ENCODE measurements at places on chromosomes 2 and 18.

DNA sequence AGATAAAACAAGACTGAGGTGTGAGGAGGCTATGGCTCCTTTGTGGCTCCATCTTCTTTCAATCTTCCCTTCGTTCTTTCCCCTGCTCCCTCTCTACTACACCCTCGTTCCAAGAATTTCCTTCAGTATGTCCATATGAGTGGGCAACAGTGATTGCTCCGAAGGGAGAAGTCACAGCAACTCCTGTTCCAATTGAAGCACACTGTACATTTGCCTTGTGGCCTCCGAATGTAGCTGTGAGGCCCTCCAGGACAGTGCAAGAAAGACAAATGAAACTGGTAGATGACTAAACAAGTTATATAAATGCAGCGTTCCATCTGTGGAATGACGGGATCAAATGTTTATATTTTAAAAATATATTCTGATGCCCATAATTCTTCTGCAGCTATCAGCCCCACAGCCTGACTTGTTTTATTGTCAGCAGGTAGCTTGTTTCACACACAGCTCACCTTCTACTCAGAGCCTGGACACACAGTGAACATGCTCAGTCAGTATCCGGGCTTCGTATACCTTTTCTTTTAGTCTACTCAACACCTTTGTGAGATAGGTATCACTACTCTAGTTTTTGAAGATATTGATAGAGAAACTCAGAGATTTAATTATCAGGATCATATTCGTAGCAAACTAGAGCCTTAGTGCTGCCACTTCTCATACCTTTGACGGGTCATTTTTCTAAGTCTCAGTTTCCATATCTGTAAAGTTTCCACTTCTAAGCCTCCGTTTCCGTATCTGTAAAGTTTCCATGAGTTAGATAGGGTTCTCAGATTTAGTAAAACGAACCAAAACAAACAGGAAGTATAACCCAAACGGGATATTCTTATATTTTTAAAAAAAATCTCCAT, 216.7 kb upstream of the STON1 start:
- no peak for DNase-seq

GRCh38 chr2:8239531-8240088, 442.2 kb upstream of the ID2 start:
- DNase-seq: no peak

DNA sequence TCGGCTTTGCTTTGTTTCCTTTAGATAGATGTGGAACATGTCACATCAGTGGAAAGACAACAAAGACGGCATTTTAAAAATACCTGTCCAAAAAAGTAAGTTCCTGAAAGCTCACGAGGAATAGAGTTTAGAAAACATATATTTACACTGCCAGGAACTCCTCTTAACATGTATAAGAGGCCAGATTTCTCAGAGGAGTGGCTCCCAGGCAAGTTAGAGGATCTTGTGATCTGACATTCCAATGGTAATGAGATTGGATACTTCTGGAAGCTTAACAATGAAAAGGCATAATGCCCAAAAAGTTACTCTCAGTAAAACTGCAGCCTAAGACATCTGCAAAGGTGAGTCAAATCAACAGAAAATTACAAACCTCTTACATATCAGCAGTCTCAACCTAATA, 77.1 kb downstream of the CYRIA start:
- DNase-seq: no peak

GRCh38 chr2:61434314-61434713, 36.6 kb downstream of the USP34 start:
- DNase-seq: peak; percentile 23

DNA sequence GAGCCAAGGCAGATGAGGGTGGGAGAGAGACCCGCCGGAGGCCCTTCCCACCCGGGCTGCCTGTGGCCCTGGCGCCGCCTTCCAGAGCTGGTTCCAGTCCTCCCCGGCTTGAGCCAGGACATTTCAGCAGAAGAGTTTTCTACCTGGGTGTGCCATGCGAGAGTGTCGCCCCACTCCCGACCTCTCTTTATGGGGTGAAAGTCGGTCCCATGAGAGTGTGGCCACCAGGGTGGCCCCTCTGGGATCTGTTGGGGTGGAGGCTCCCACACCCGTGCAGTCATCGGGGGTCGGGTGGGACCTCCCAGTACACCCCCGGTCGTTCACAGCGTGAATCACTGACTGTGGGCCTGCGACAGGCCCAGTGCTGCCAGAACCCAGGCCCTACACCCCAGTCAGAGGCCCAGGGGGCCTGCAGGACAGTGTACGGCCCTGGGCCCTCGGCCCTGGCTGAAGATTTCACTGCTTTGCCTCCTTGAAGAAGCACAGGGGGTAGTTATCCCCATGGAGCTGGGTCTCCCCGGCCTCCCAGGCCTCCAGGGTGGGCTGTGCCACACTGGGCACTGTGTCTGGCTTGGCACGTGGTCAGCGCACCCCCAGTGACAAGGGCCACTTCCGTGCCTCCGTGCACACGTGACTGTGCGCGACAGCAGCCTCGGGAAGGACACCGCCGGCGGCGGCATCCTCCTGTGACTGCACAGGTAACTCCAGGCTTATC, 5.9 kb downstream of the NFATC1 start:
- no peak for DNase-seq

DNA sequence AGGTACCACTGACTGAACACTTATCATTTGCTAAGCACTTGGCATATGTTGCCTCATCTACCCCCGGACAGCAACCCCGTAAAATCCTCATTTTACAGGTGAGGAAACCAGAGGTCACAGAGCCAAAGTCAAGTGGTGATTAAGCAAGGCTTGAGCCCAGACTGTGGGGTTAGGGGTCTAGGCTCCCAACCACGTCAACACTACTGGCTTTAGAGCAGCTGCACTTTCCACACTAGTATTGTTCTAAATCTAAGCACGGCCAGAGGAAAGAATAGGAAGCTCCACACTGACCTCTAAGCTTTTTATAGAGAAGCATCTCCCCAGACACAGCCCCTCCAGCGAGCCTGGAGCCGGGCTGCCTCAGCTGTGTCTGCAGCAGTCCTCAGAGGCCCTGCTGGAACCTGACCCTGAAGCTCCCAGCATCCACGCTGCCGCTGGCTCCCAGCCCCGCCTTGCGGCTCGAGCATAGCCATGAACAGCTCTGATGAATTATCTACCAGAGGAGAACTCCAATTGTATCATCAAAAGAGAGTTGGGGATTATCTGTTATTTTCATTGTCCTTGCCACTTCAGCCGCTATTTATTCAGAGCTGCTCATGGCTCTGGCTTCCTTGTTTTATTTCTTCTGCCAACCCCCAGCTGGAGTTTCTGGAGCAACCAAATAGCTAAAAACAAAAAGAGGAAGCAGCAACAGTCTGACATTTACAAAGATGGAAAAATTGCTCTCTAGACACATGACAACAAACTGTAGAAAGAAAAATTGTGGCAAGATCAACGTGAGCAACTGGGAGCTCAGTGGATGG, 62.2 kb upstream of the RTN4 start:
- DNase-seq: peak; percentile 84

- no peak for DNase-seq
Observed at GRCh38 chr2:54454548-54455130, 1.5 kb upstream of the SPTBN1 start.

- no peak for DNase-seq
Observed at GRCh38 chr2:234577191-234577590, 80.3 kb upstream of the ARL4C start.

- DNase-seq: peak; percentile 72
Observed at GRCh38 chr2:185979546-185980071, 241.0 kb downstream of the FSIP2 start.

DNA sequence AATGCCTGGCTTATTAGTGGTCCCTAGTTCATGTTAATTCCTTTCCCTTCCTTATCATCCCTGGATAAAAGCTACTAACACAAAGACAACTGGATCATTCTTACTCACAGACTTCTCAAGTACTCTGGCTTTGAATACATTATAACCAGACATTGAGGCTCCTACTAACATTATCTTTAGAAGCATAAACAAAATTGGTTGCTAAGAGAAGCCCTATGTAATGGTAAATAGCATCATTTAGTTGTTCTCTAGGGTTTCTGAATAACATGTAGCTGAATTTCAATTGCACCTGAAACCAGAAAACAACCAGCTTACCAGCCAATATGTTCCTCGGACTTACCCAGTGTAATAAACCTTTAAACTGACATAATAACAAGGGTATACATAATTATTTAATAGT, 114.1 kb upstream of the NCKAP5 start:
- DNase-seq: no peak

DNA sequence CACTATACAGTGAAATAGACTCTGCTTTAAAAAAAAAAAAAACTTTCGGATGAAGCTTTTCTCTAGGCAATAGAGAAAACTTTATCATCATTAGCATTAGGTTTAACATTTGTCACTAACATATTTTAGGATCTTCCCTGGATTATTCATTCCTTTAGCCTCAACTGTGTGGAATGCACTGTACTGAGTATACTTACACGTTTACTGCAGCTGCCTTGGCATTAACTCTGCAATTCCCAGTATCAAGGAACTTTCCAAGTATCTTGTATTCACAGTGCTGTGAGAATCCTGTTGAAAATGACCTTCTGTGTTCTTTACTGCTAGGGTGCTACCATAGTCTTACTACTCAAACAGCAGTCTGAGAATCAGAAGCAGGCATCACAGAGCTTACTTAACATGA, 328.2 kb upstream of the COL3A1 start:
- DNase-seq: peak; percentile 62

GRCh38 chr18:76827205-76828200, 5.1 kb downstream of the ZNF236 start:
- no peak for DNase-seq

DNA sequence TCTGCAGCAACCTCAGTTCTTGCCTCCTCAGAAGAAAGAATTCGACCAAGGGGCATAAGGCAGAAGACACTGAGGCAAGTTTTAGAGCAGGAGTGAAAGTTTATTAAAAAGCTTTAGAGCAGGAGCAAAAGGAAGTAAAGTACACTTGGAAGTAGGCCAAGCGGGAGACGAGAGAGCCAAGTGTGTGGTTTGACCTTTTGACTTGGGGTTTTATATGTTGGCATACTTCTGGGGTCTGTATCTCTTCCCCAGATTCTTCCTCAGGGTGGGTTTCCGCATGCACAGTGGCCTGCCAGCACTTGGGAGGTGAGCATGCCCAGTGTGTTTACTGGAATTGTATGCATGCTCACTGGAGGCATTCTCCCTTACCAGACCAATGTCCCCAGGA, 59.3 kb upstream of the ANKRD44 start:
- no peak for DNase-seq

DNA sequence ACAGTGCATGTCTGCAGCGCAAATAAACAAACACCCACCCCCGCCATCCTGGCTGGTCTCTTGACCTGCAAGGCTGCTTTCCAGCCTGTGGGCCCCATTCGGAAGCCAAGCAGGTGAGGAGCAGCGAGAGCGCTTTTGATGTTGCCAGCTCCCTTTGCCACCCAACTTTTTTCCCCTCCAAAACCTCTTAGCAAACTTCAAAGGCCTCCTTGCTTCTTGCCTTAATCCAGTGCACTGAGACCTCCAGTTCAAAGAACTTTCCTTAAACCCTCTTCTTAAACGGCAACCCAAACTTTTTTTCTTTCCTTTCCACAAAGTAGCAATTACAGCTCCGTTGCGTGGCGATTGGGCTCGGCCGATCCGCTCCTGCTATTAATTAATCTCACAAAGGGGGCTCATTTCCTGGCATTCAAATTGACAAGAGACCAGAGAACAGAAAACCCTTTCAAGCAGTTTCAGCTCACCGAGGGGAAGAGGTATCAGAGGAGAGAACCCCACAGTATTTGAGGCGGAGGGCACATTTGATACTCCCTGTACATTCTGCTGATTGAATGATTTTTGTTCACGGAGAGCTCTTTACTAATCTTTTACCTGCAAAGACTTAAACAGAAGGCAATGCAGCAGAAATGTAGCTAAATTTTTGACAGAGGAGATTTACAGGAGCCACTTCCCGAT, 531.4 kb downstream of the TMEM182 start:
- DNase-seq: no peak
